ENCODE measurements at places on chromosomes 6 and 20. TPM values are rescaled to one million over a fixed set of nuclear protein-coding genes. Genes with fewer than 3 reads are reported as not detected.
A peak's percentile ranks its signal among the peaks of the same experiment; 100 is the strongest.

DNA sequence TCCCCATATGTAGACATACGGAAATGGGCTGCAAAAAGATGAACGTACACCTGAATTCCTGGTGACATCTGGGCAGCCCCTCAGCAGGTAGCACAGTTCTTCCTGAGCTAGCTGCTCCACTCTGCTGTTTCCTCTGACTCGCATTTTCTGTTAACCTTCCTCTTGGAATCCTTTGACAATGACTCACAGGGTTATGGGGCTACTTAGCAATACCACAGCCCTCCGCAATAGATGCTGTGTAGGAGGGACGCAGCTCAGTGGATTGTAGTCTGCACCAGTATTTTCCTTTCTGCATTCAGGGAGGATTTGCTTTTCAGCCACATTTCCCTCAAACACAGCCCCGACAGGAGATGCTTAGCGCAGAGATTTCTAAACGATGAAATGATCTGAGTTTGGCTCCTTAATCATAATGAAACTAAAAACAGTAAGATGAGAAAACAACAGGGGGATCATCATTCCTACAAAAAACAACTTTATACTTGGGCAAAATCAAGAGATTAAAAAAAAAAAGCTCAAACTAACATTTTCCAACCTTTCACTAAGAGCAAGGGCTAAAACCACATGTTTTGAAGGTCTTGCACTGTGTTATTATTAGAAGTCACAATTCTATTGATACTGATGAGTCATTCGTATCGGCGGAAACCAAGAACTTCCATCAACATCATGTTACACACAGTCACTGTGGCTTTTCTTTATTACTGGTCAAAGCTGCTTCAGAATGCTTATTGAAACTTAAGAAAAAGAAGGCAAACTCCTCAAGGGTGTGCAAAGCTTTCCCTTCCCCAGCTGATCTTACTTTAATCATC, 12.2 kb downstream of the BACH2 start:
- no peak for DNase-seq
- no peaks in the 10 kb centered on the region for H3K36me3 ChIP-seq
- no peaks in the 10 kb centered on the region for H3K27me3 ChIP-seq
- H3K4me3 ChIP-seq = peak overlapping the region; percentile 49
- peak overlapping the region; percentile 80 for H3K27ac ChIP-seq

GRCh38 chr6:88544986-88545612, 379.0 kb upstream of the CNR1 start:
- H3K27ac ChIP-seq = no peak overlapping the region
- H3K27me3 ChIP-seq = peaks cover 3% of the 10 kb centered on the region
- no peaks in the 10 kb centered on the region for H3K4me1 ChIP-seq
- H3K4me3 ChIP-seq = no peak overlapping the region
- no peak for DNase-seq
- no peaks in the 10 kb centered on the region for H3K36me3 ChIP-seq

GRCh38 chr6:20946022-20946421, 411.8 kb downstream of the CDKAL1 start:
- H3K27ac ChIP-seq = no peak overlapping the region
- no peak for DNase-seq
- H3K4me1 ChIP-seq = no peaks in the 10 kb centered on the region
- no peak overlapping the region for H3K4me3 ChIP-seq
- H3K27me3 ChIP-seq = no peaks in the 10 kb centered on the region

DNA sequence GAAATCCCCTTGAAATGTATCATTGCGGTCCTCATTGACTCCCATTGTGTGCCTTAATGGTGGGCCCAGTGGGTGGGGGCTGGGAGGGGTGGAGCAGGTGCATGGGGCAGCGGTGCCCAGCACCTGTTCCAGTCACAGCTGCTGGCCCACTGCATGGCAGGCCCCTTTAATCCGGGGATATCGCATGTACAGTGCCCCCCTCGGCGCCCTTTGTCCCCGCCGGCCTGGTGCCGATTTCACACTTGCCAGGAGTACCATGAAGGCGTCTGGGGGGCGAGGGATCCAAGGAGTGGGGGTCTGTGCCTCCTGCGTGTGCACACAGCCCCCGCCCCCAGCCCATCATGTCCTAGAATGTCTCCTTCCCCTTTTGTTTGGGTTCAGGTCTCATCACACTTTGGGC, 2.8 kb downstream of the SNAI1 start:
- H3K27me3 ChIP-seq = no peaks in the 10 kb centered on the region
- H3K4me3 ChIP-seq = peak overlapping the region; percentile 88
- peaks cover 74% of the 10 kb centered on the region for H3K4me1 ChIP-seq

- no peaks in the 10 kb centered on the region for H3K27me3 ChIP-seq
- DNase-seq = no peak
- H3K36me3 ChIP-seq = no peaks in the 10 kb centered on the region
- H3K4me3 ChIP-seq = no peak overlapping the region
- no peaks in the 10 kb centered on the region for H3K4me1 ChIP-seq
These were observed 52.9 kb upstream of the GPR31 start for GRCh38 chr6:167210375-167211294.

- H3K4me1 ChIP-seq = no peaks in the 10 kb centered on the region
- H3K4me3 ChIP-seq = no peak overlapping the region
- no peaks in the 10 kb centered on the region for H3K36me3 ChIP-seq
- no peak overlapping the region for H3K27ac ChIP-seq
- no peak for DNase-seq
These were observed 63.2 kb downstream of the MAP3K5 start for GRCh38 chr6:136728976-136729515.

- no peak for DNase-seq
- H3K4me1 ChIP-seq = peaks cover 2% of the 10 kb centered on the region
- H3K27me3 ChIP-seq = no peaks in the 10 kb centered on the region
- no peak overlapping the region for H3K4me3 ChIP-seq
- H3K36me3 ChIP-seq = peaks cover 5% of the 10 kb centered on the region
These were observed 31.8 kb upstream of the EMILIN3 start for GRCh38 chr20:41398408-41398807.

DNA sequence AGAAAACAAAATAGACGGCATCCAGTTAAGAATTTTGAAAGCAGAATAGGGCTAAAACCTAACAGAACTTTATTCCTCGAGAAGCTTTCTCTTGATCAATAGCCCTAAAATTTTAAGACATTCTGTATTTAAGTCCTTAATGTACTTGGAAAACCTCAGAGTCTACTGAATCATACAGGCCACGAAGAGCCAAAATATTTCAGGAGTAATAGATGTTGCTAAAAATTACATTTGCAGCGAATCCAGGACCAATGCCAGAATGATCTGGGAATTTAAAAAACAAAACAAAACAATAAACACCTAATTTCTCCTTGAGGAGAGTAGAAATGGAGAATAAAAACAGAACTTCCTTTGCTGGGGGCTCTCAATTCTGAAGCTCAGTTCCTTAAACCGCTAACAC, 23.3 kb downstream of the ATXN1 start:
- H3K36me3 ChIP-seq = peaks cover 6% of the 10 kb centered on the region
- H3K27me3 ChIP-seq = no peaks in the 10 kb centered on the region
- H3K27ac ChIP-seq = peak overlapping the region; percentile 86
- no peak for DNase-seq
- peaks cover 72% of the 10 kb centered on the region for H3K4me1 ChIP-seq

GRCh38 chr6:69813508-69813907, 16.7 kb upstream of the LMBRD1 start:
- H3K27ac ChIP-seq = no peak overlapping the region
- peaks cover 3% of the 10 kb centered on the region for H3K27me3 ChIP-seq
- no peaks in the 10 kb centered on the region for H3K4me1 ChIP-seq
- no peak for DNase-seq
- H3K4me3 ChIP-seq = no peak overlapping the region

- 0 out of 2 replicates have a peak, but pooled peaks cover 4% of the 10 kb centered on the region for H3K36me3 ChIP-seq
- H3K27ac ChIP-seq = peak overlapping the region; percentile 59
- DNase-seq = no peak
- no peak overlapping the region for H3K4me3 ChIP-seq
- H3K27me3 ChIP-seq = no peaks in the 10 kb centered on the region
These were observed 2.0 kb downstream of the SMIM29 start for GRCh38 chr6:34246563-34247391.

DNA sequence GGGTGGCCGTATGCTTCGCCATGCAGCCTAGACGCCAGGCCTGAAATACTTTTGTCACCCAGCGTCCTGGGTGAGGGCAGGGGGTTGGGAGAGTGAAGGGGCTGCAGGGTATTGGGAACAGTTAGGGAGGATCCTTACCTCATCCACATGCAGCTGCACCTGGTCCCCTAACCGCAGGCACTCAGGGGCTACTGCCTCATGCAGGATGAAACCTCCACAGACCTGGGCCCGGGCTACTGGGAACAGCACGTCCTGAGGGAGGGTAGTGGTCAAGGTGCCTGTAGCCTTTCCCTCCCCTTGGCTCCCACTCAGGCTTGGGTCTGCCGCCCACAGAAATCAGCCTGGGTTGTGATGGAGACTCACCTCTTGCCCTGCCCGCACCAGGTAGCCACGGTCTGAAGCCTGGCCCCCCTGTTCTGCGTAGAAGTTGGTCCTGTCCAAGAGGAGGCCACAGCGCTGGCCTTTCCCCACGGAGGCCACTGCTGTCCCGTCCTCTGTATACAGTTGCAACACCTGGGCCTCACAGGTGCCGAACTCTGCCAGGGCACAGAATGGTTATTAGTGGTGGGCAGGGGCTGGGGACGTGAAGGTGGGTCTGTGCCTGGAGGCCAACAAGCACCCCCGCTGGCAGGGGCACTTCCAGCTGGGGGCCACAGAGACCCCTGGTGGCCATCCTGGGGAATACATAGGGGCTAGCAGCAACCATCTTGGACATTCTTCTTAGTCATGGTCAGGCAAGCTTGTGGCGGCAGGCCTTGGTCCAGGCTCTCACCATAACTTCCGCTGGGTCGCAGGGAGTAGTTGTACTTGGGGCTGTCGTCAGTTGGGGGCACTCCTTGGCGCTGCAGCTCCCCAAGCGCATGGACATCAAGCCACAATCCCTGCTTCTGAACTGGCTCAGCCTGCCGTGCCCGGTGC, 8.6 kb downstream of the AARS2 start:
- DNase-seq = no peak
- H3K27me3 ChIP-seq = no peaks in the 10 kb centered on the region
- no peak overlapping the region for H3K4me3 ChIP-seq
- no peaks in the 10 kb centered on the region for H3K4me1 ChIP-seq
- no peak overlapping the region for H3K27ac ChIP-seq

DNA sequence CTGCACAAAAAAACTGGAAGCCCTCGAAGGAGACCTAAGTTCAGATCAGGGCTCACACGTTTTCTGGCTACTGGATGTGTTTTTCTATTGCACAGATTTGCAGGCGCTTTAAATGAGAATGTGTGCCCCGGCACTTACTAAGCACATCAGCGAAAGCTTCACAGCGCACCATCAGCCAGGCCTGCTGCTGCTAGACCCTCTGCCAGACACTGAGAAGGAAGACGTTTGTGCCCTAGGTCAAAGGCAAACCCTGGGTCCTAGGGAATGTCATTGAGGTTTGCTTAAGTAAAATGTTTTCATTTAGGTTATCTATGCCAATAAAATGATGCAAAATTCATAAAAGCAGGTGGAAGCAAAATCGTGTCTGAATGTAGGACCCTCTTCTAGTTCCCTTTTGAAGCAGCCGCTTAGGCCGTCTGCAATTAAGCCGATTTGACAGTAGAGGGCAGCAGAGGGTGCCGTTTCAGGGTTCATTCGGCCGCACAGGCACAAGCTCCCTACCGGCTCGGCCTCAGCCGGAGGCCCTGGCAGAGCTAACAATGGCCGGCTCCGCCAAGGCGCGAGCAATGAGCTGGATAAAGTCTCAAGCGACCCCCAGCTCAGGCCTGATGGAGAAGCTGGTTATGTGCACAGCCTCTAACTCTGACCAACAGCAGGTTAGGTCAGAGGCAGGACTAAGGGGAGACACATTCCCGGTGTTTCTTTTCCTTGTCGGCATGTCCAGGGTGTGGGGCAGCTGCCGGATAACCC, 107.2 kb upstream of the FOXA2 start:
- H3K27me3 ChIP-seq = 0 out of 2 replicates have a peak, but pooled peaks cover 3% of the 10 kb centered on the region
- DNase-seq = peak; percentile 38
- H3K4me1 ChIP-seq = no peaks in the 10 kb centered on the region
- no peak overlapping the region for H3K4me3 ChIP-seq

- no peaks in the 10 kb centered on the region for H3K4me1 ChIP-seq
- H3K27ac ChIP-seq = no peak overlapping the region
- no peak for DNase-seq
- no peaks in the 10 kb centered on the region for H3K36me3 ChIP-seq
- H3K27me3 ChIP-seq = peaks cover 3% of the 10 kb centered on the region
These were observed 18.2 kb downstream of the SNAP25 start for GRCh38 chr20:10236540-10237533.

DNA sequence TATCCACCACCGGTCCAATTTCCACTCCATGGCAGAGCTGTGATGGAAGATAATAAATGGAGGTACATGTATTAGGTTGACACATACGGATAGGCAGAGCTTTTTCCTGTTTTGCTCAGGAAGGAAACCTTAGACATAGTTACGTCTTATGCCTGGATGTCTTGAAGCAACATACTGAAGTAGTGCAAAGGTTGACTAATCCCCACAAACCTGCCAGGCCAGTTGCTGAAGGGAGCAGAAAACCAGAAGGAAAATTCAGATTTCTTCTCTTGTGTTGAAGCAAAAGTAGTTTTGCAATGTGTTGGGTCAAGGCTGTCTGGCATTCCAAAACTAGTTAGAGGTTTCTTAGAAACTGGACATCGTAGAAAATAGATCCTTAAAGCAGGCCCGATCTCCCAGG, 68.7 kb downstream of the PHACTR1 start:
- no peaks in the 10 kb centered on the region for H3K36me3 ChIP-seq
- no peaks in the 10 kb centered on the region for H3K27me3 ChIP-seq
- no peak for DNase-seq
- no peak overlapping the region for H3K27ac ChIP-seq
- H3K4me1 ChIP-seq = no peaks in the 10 kb centered on the region
- H3K4me3 ChIP-seq = no peak overlapping the region

DNA sequence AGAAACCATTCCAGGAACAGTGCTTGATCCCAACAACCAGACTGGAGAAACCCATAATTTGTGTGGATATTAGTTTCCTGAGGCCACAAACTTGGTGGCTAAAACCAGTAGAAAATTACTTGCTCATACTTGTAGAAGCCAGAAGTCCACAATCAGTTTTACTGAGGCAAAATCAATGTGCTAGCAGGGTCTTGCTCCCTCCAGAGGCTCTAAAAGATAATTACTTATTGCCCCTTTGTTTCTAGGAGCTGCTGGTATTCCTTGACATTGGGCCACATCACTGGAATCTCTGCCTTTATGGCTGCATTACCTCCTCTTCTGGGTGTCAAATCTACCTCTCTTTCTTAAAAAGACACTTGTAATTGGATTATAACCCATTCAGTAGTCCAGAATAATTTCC, 142.2 kb upstream of the SAMD5 start:
- H3K4me3 ChIP-seq = no peak overlapping the region
- no peak overlapping the region for H3K27ac ChIP-seq
- peaks cover 33% of the 10 kb centered on the region for H3K36me3 ChIP-seq
- H3K27me3 ChIP-seq = no peaks in the 10 kb centered on the region

GRCh38 chr6:153090241-153090930, 40.7 kb downstream of the RGS17 start:
- H3K27ac ChIP-seq = peak overlapping the region; percentile 42
- no peak overlapping the region for H3K4me3 ChIP-seq
- no peaks in the 10 kb centered on the region for H3K27me3 ChIP-seq
- no peaks in the 10 kb centered on the region for H3K36me3 ChIP-seq
- peak; percentile 84 for DNase-seq

- peak overlapping the region; percentile 89 for H3K27ac ChIP-seq
- peaks cover 19% of the 10 kb centered on the region for H3K4me1 ChIP-seq
- peaks cover 11% of the 10 kb centered on the region for H3K27me3 ChIP-seq
- no peak for DNase-seq
- peak overlapping the region; percentile 38 for H3K4me3 ChIP-seq
- no peaks in the 10 kb centered on the region for H3K36me3 ChIP-seq
These were observed 9.6 kb downstream of the CCM2L start for GRCh38 chr20:32019563-32020463.

The ENPP3 gene
- total RNA-seq = not detected

The HLA-B gene
- total RNA-seq = 191 TPM

The TULP4 gene
- total RNA-seq = 105 TPM

The KCNB1 gene
- total RNA-seq = 11.1 TPM

The AHCY gene
- 171 TPM for total RNA-seq

The TRIM10 gene
- total RNA-seq = not detected

The ULBP3 gene
- 2.4 TPM for total RNA-seq

The TTBK1 gene
- total RNA-seq = 0.10 TPM

The EEF1A2 gene
- total RNA-seq = 178 TPM

The TP53TG5 gene
- not detected for total RNA-seq

The GPR6 gene
- total RNA-seq = not detected
